ENCODE measurements at places on chromosomes 11 and 22. TPM values are rescaled to one million over a fixed set of nuclear protein-coding genes. Genes with fewer than 3 reads are reported as not detected.

Gene CARD18
- total RNA-seq: not detected

Gene HPS5
- 18.5 TPM for total RNA-seq

Gene CLDN5
- not detected for total RNA-seq

DNA sequence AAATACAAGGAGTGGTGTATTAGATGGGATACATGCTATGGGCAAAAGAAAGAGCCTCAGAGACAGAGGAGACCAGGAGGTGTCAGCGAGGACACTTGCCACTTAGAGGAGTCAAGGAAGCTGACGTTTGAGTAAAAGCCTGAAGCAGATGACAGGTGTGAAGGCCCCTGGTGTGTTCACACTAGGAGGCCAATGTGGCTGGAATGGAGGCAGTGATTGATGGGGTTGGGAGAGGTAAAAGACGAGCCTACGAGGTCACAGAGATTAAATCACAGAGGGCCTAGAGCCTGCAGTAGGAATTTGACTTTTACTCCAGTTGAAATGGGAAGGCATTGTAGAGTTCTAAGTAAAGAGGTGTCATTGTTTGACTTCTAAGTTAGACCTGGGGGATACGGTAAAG lies 12.0 kb upstream of the GDPD5 start:
- DNase-seq: no peak
- no peaks in the 10 kb centered on the region for H3K27me3 ChIP-seq
- peaks cover 14% of the 10 kb centered on the region for H3K4me1 ChIP-seq

- H3K27me3 ChIP-seq: no peaks in the 10 kb centered on the region
- DNase-seq: no peak
- H3K4me1 ChIP-seq: no peaks in the 10 kb centered on the region
- no peak overlapping the region for H3K27ac ChIP-seq
- no peaks in the 10 kb centered on the region for H3K36me3 ChIP-seq
Observed at GRCh38 chr11:64324692-64325469, 7.0 kb downstream of the PRDX5 start.

Gene OR8G5
- not detected for total RNA-seq

GRCh38 chr11:19499999-19500398 lies 212.6 kb upstream of the NAV2 start:
- H3K27me3 ChIP-seq: no peaks in the 10 kb centered on the region
- H3K36me3 ChIP-seq: no peaks in the 10 kb centered on the region
- no peak for DNase-seq
- no peak overlapping the region for H3K4me3 ChIP-seq
- no peaks in the 10 kb centered on the region for H3K4me1 ChIP-seq

DNA sequence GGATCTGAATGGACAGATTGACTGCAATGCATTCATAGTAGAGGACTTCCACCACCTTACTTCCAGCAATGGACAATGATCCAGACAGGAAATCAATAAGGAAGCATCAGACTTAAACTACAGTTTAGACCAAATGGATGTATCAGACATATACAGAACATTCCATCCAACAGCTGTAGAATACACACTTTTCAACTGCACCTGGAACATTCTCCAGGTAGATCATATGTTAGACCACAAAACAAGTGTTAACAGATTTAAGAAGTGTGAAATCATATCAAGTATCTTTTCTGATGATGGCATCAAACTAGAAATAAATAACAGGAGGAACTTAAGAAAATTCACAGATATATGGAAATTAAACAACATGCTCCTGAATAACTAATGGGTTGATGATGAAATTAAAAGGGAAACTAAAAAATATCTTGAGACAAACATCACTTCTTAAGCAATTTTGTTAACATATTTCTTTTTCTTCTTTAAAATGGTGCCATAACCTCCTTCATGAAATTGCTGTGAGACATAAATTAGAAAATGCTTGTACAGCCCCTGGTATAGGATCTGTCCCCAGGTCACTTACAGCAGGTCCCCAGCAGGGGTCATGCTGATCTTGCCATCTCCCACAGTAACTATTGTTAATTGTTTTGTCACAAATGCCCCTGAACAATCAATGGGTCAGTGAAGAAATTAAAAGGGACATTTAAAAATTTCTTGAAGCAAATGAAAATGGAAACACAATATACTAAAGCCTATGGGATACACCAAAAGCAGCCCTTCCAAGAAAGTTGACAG lies 100.0 kb upstream of the OR4B1 start:
- H3K4me3 ChIP-seq: no peak overlapping the region
- H3K27ac ChIP-seq: no peak overlapping the region
- no peak for DNase-seq
- H3K27me3 ChIP-seq: no peaks in the 10 kb centered on the region
- no peaks in the 10 kb centered on the region for H3K4me1 ChIP-seq

GRCh38 chr11:63843041-63843440 lies 4.1 kb downstream of the MARK2 start:
- no peak for DNase-seq
- H3K27ac ChIP-seq: no peak overlapping the region
- no peak overlapping the region for H3K4me3 ChIP-seq
- H3K4me1 ChIP-seq: peaks cover 55% of the 10 kb centered on the region

- no peaks in the 10 kb centered on the region for H3K27me3 ChIP-seq
- H3K4me3 ChIP-seq: no peak overlapping the region
- DNase-seq: no peak
- H3K36me3 ChIP-seq: no peaks in the 10 kb centered on the region
- H3K4me1 ChIP-seq: no peaks in the 10 kb centered on the region
Observed at GRCh38 chr11:1271927-1272326, 37.5 kb downstream of the TOLLIP start.

- peaks cover 38% of the 10 kb centered on the region for H3K4me1 ChIP-seq
- no peaks in the 10 kb centered on the region for H3K27me3 ChIP-seq
- peak overlapping the region; percentile 67 for H3K4me3 ChIP-seq
- peak overlapping the region; percentile 49 for H3K27ac ChIP-seq
- no peaks in the 10 kb centered on the region for H3K36me3 ChIP-seq
- peak; percentile 68 for DNase-seq
Observed at GRCh38 chr11:64234647-64235379, 429 bp downstream of the VEGFB start.

GRCh38 chr11:123707606-123708205 lies 33.8 kb downstream of the ZNF202 start:
- H3K4me1 ChIP-seq: no peaks in the 10 kb centered on the region
- no peaks in the 10 kb centered on the region for H3K27me3 ChIP-seq
- no peaks in the 10 kb centered on the region for H3K36me3 ChIP-seq
- H3K4me3 ChIP-seq: no peak overlapping the region
- peak; percentile 57 for DNase-seq

Gene RFPL1
- total RNA-seq: not detected

GRCh38 chr22:21855676-21856075 lies 11.8 kb downstream of the MAPK1 start:
- no peak for DNase-seq
- H3K27ac ChIP-seq: no peak overlapping the region
- peaks cover 66% of the 10 kb centered on the region for H3K4me1 ChIP-seq
- no peaks in the 10 kb centered on the region for H3K36me3 ChIP-seq

- H3K27ac ChIP-seq: no peak overlapping the region
- no peaks in the 10 kb centered on the region for H3K36me3 ChIP-seq
- no peaks in the 10 kb centered on the region for H3K27me3 ChIP-seq
- H3K4me1 ChIP-seq: no peaks in the 10 kb centered on the region
- H3K4me3 ChIP-seq: no peak overlapping the region
Observed at GRCh38 chr11:123264431-123264780, 69.4 kb upstream of the CLMP start.

DNA sequence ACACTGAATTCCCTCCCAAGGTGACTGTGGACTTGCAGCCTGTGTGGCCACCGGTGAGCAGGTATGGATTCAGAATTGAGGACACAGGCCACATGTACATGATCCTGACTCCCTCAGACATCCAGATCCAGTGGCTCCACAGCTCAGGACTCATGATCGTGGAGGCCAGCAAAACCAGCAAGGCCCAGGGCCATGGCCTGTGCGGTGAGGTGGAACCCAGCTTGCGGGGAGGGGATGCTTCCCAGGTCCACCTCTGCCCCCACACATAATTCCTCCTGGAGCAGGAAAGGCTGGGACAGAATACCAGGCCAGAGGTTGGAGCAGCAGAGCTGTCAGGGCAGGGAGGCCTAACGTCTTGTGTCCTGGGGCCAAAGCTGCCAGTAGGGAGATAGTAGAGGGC lies 82.1 kb downstream of the OTOG start:
- H3K27ac ChIP-seq: no peak overlapping the region
- H3K27me3 ChIP-seq: peaks cover 11% of the 10 kb centered on the region
- H3K4me1 ChIP-seq: no peaks in the 10 kb centered on the region
- DNase-seq: no peak
- H3K36me3 ChIP-seq: no peaks in the 10 kb centered on the region

- peaks cover 6% of the 10 kb centered on the region for H3K4me1 ChIP-seq
- no peaks in the 10 kb centered on the region for H3K27me3 ChIP-seq
- no peak overlapping the region for H3K4me3 ChIP-seq
- H3K36me3 ChIP-seq: peaks cover 20% of the 10 kb centered on the region
- DNase-seq: no peak
Observed at GRCh38 chr22:20060700-20061480, 19.2 kb upstream of the DGCR8 start.

Gene DEFB131B
- not detected for total RNA-seq

GRCh38 chr11:75576499-75576918 lies 14.5 kb downstream of the SERPINH1 start:
- no peak overlapping the region for H3K27ac ChIP-seq
- no peaks in the 10 kb centered on the region for H3K27me3 ChIP-seq
- no peak for DNase-seq
- H3K36me3 ChIP-seq: no peaks in the 10 kb centered on the region
- no peak overlapping the region for H3K4me3 ChIP-seq

- DNase-seq: no peak
- H3K27me3 ChIP-seq: no peaks in the 10 kb centered on the region
- H3K4me3 ChIP-seq: no peak overlapping the region
Observed at GRCh38 chr11:96026310-96026709, 102.4 kb upstream of the MTMR2 start.

GRCh38 chr22:41556561-41556960 lies 4.2 kb upstream of the CSDC2 start:
- DNase-seq: no peak
- H3K4me3 ChIP-seq: no peak overlapping the region
- H3K27me3 ChIP-seq: peaks cover 5% of the 10 kb centered on the region
- no peaks in the 10 kb centered on the region for H3K36me3 ChIP-seq
- no peak overlapping the region for H3K27ac ChIP-seq
- no peaks in the 10 kb centered on the region for H3K4me1 ChIP-seq

DNA sequence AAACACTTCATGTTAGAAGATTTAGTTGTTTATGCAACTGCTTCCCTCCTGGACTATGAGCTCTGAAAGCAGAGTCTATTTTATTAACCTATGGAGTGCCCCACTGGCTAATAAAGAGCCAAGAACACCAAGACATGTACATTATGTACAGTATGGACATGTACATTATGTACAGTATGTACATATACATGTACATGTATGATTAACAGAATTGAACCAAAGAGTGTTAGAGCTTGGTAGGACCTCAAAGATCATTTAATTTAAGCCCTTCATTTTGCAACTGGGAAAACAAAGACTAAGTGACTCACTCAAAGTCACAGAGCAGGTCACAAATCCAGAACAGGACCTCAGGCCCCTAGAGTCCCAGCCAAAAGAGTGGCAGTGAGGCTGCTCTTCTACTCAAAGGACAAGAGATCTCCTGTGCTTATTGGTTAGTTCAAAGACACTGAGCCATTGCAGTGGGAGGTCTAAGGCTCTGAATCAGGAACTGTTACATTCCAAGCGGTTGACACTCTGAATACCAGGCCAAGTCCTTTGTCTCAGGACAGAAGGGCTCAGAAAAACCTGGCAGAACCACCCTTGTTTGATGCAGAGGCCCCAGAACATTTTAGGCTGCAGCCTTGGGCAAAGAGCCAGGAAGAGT lies 103.8 kb downstream of the FAM168A start:
- H3K36me3 ChIP-seq: no peaks in the 10 kb centered on the region
- H3K4me3 ChIP-seq: no peak overlapping the region
- H3K4me1 ChIP-seq: no peaks in the 10 kb centered on the region

DNA sequence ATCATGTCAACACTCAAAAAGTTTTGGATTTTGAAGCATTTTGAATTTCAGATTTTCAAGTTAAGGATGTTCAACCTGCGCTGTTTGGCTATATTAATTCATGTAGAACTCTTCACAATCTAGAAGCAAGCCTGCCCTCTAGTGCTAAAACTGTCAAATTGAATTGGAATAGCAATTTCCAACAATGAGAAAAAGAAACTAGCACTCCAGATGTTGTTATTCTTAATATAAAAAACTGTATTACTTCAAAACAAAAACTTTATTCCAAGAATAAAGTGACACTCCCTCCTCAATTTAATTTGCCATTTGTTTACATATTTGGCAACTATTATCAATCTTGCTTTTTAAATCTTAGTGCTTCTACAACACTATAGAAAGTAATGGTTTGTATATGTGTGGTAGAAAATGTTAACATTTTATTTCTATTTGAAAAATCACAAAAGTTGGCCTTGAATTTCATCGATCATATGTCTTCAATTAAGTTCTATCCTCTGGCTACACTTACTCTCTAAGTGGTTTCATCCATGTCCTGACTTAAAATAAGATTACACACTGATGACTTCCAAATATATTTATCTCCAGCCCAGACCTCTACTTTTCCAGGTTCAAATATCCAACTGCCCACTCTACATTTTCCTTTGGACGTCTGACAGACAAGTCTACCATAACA lies 36.6 kb downstream of the DCUN1D5 start:
- H3K4me1 ChIP-seq: no peaks in the 10 kb centered on the region
- H3K27me3 ChIP-seq: no peaks in the 10 kb centered on the region
- H3K27ac ChIP-seq: no peak overlapping the region
- no peak overlapping the region for H3K4me3 ChIP-seq
- DNase-seq: no peak

Gene MS4A15
- total RNA-seq: not detected

All from CD8-positive, alpha-beta memory T cell (primary cell).